Right atrium auricular region (tissue), 2 donors: ENCODE measurements at places on chromosomes 6 and 20. TPM values are rescaled to one million over a fixed set of nuclear protein-coding genes. Genes with fewer than 3 reads are reported as not detected.

- H3K4me3 ChIP-seq, result no peak overlapping the region
- H3K36me3 ChIP-seq, result no peaks in the 10 kb centered on the region
Measured at GRCh38 chr6:53746442-53747103, 48.2 kb upstream of the LRRC1 start.

DNA sequence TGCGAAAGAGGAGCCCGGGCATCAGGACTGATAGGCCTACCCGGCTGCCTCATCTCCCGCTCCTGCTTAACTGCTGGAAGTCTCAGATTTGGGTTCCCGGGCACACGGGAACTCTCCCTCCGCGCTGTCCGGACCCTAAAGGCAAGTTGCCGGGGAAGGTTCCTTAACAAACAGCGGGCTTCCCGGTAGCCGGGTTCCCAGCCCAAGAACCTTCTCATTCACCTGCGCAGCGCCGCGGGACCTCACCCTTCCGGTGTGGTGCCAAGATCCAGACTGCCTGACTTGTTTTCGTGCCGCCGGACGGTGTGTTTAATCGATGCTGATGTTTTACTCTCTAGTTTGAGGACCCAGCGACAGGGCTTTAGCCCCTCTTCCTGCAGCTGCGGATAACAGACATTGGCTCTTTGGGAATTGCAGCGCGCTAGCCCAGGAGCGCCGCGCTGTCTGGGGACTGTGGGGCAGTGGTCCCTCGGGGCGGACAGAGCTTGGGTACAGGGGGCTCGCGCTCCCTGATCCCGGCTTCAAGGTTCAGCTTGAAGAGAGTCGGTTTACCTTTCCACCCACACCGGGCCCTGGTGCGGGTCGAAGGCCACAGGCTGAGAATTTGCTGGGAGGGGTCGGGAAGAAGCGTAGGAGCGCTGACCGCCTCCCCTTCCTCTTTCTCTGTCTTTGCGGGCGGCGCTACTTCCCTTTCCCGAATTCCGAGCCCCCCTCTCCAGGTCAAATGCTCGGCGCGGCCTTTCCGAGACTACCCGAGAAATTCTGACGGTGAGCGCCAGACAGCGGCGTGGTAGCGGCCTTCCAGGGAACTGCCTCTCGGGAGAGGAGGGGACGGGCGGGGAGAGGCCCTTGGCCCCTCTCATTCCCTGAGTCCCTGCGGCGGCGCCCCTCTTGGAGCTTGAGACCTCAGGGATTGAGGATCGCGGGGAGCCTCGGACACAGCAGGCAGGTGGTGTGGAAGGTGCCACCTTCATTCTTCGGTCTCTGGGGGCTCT is 17.2 kb downstream of the ABT1 start:
- H3K4me1 ChIP-seq, result peaks cover 16% of the 10 kb centered on the region
- DNase-seq, result no peak
- no peaks in the 10 kb centered on the region for H3K36me3 ChIP-seq
- H3K27ac ChIP-seq, result no peak overlapping the region
- no peaks in the 10 kb centered on the region for H3K27me3 ChIP-seq

DNA sequence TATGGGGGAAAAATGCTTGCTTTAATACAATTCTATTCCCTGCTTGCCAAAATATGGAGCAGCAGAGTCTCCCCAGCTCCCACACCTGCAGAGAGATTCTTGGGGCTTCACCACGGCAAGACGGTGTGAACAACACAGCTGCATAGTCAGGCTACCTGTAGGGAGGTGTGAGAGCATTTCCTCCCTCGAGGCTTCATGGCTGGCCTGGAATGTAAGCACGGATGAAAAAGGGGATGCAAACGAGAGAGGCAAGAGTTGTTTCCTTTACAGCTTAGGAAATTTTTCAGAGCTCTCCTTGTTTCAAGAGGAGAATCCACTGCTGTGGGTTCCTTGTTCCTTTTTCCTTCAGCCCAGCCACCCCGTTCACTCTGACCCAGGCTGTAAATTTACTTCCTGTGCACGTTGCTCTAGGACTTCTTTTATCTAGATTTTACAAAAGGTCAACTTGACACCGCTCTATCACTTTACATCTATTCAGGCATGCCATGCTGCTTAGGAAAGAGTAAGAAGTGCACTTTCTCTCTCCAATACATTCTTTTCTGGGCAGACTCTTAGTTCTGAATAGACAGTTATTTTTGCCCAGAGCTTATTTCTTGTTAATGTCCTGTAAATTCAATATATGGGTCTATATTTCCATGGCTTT is 197.1 kb downstream of the KHDC1L start:
- no peak overlapping the region for H3K4me3 ChIP-seq
- no peak for DNase-seq
- no peaks in the 10 kb centered on the region for H3K27me3 ChIP-seq

Gene BMP6
- 19.1 TPM for total RNA-seq

DNA sequence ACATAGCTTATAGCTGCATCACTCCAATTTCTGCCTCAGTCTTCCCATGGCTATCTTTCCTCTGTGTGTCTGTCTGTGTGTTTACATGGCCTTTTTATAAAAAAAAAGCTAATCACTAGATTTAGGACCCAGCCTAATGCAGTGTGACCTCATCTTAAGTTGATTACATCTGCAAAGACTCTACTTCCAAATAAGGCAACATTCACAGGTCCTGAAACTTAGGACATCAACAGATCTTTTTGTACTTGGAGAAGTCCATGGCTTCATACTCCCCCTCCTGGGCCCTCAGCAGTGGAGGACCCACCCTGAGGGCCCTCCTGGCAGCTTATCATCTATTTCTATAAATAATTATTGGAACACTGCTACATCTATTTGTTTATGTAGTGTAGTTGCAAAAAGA is 146.1 kb downstream of the LMBRD1 start:
- no peaks in the 10 kb centered on the region for H3K27me3 ChIP-seq
- no peak for DNase-seq
- H3K4me1 ChIP-seq, result no peaks in the 10 kb centered on the region

Gene DACT2
- total RNA-seq, result 2.0 TPM

Gene COL21A1
- total RNA-seq, result 13.6 TPM

DNA sequence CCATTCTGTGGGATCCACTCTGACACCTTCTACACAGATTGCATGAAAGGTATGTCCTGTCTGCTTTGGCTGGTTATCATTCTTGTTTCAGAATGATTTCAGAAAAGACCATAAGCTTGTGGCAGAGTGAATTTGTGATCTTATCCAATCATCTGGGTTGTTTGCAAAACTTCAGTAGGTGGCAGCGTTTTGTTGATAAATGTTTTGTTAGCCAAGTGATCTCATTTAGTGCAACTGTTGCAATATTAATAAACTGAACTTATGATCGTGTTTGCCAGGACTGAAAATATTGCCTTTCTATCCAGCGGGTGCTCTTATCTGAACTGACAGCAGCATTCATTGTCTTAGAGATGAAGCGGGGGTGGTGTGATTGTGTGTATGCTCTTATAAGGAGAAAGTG is 613.2 kb upstream of the NOX3 start:
- no peaks in the 10 kb centered on the region for H3K27me3 ChIP-seq
- DNase-seq, result no peak
- no peaks in the 10 kb centered on the region for H3K36me3 ChIP-seq
- H3K27ac ChIP-seq, result no peak overlapping the region

Gene MCHR2
- not detected for total RNA-seq

Gene IRF4
- total RNA-seq, result 0.15 TPM

GRCh38 chr6:5142915-5143314 is 57.8 kb downstream of the PPP1R3G start:
- no peaks in the 10 kb centered on the region for H3K36me3 ChIP-seq
- no peaks in the 10 kb centered on the region for H3K4me1 ChIP-seq
- no peak overlapping the region for H3K4me3 ChIP-seq
- DNase-seq, result no peak

Gene TCP11
- total RNA-seq, result not detected

GRCh38 chr6:164469276-164469949 is 840.0 kb downstream of the C6orf118 start:
- no peak overlapping the region for H3K27ac ChIP-seq
- H3K4me1 ChIP-seq, result no peaks in the 10 kb centered on the region
- no peak overlapping the region for H3K4me3 ChIP-seq

Gene HLA-DQB1
- total RNA-seq, result 0.59 TPM

GRCh38 chr20:56617489-56617888 is 11.6 kb upstream of the TFAP2C start:
- H3K4me1 ChIP-seq, result no peaks in the 10 kb centered on the region
- no peaks in the 10 kb centered on the region for H3K36me3 ChIP-seq
- H3K27me3 ChIP-seq, result no peaks in the 10 kb centered on the region

Gene TRIM15
- not detected for total RNA-seq

DNA sequence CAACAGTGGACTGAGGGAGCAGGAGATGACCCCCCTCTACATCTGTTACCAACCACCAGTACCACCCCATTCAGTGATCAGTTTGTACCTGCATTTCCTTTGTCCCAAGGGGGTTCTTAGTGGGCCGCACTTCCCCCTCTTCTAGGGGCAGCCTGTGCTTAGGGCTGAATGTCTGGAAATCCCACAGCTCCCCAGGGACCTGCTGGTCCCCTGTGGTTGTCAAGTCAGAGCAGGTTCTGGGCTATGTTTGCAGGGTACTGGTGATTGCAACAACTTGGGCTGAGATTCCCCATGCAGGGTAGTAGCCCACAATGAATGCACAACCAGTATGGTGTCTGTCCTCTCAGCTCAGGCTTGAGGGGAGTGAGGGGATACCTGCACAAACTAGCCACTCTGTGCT is 39.7 kb upstream of the COL10A1 start:
- no peak overlapping the region for H3K4me3 ChIP-seq
- no peaks in the 10 kb centered on the region for H3K27me3 ChIP-seq
- no peaks in the 10 kb centered on the region for H3K36me3 ChIP-seq
- no peak for DNase-seq
- peaks cover 4% of the 10 kb centered on the region for H3K4me1 ChIP-seq
- H3K27ac ChIP-seq, result no peak overlapping the region

Gene RHAG
- 1.3 TPM for total RNA-seq

DNA sequence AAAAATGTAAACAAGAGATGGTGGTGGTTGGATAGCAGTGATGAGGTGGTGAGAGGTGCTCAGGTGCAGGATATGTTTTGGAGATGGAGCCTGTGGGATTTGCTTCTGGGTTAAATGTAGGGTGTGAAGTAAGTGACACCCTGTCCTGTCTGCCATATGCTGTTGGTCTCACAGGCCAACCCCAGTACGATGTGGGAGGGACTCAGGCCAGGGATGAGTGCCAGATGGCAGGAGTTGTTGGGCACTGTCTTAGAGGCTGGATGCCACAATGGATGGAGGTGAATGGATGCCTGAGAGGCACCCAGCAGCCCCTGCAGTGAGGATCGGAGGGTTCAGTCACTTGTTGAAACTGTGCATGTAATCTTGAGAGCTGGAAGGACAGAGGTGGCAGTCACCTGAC is 259.3 kb downstream of the NRN1 start:
- peaks cover 3% of the 10 kb centered on the region for H3K4me1 ChIP-seq
- no peak overlapping the region for H3K4me3 ChIP-seq
- H3K36me3 ChIP-seq, result no peaks in the 10 kb centered on the region
- H3K27me3 ChIP-seq, result no peaks in the 10 kb centered on the region
- H3K27ac ChIP-seq, result no peak overlapping the region
- DNase-seq, result no peak

Gene BTN1A1
- total RNA-seq, result not detected

DNA sequence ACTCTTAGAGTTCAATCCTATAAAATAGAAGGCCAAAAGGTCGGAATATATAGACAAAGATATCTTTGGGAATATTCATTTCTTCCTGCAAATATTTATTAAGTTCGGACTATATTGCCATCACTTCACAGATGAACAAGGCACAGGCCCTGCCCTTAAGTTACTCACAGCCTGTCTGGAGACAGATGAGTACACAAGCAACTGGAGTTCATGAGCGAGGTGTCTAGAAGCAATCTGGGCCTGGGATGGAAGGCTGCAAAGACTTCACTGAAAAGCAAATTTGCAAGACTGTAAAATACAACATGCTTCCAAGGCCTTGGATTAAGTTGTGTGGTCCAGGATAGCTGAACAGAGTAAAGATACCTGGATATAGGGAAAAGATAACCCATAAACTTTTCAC is 56.7 kb upstream of the CEP85L start:
- H3K4me1 ChIP-seq, result no peaks in the 10 kb centered on the region
- H3K36me3 ChIP-seq, result no peaks in the 10 kb centered on the region
- no peaks in the 10 kb centered on the region for H3K27me3 ChIP-seq
- no peak for DNase-seq

- no peak overlapping the region for H3K4me3 ChIP-seq
- no peak for DNase-seq
- no peak overlapping the region for H3K27ac ChIP-seq
- H3K4me1 ChIP-seq, result no peaks in the 10 kb centered on the region
- peaks cover 22% of the 10 kb centered on the region for H3K27me3 ChIP-seq
Measured at GRCh38 chr6:33118525-33119123, 42.8 kb downstream of the HLA-DPB1 start.

Gene RPN2
- total RNA-seq, result 126 TPM
